Fibroblast of skin of right quadriceps (primary cell): ENCODE measurements at places on chromosomes 5 and 9.

GRCh38 chr9:129401623-129402370, 219.1 kb downstream of the C9orf50 start:
- peak; percentile 62 for DNase-seq

DNA sequence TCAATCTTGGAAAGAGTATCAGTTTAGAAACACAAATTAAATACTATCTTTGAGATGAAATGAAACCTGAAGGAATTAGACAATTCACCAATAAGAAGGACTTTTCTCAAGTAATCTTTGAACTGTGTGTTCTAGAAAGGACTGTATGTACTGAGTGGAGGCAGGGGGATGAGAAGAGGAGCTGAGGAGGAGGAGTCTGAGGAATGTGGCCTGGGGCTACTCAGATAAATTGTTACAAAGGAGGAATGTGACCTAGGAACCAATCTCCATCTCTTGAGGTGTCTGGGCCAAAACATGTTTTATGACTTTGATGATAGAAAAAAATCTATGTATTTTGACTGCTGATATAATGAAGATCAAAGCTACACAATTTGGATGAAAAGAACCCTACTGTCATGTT, 124.3 kb upstream of the ANKRD55 start:
- DNase-seq, result no peak

DNA sequence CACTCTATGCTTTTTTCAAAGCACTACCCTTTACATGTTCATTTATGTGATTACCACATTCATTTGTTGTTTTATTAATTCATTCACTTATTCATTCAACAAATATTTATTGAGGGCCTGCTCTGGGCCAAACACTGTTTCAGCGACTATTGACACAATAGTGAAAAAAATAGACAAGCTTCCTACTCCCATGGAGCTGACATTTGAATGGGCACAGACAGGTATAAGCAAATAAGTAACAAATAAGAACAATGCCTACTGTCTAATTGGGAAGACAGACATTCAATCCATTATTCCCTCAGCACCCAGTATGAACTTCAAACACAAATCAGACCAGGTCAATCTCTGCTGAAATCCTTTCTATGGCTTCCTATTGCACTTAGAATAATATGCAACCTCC, 156.9 kb upstream of the NR3C1 start:
- no peak for DNase-seq

DNA sequence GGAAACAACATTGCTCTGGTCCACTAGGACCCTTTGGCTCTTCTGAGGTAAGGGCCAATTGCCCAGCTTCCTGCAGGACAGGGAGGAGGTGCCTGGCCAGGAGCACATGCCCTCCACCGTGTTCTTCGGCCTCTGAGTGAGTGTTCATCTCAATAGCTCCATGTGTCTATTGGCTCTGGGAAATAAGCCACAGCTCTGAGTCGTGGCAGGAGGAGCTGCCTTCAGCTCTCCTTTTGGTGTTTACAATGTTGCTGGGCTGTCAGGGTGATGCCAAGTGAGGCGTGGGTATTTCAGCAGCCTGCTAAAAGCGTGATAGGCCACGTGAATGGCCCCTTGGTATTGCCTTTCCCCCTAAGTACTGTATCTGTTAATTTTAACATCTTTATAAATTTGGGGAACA, 26.6 kb downstream of the GADD45G start:
- no peak for DNase-seq

DNA sequence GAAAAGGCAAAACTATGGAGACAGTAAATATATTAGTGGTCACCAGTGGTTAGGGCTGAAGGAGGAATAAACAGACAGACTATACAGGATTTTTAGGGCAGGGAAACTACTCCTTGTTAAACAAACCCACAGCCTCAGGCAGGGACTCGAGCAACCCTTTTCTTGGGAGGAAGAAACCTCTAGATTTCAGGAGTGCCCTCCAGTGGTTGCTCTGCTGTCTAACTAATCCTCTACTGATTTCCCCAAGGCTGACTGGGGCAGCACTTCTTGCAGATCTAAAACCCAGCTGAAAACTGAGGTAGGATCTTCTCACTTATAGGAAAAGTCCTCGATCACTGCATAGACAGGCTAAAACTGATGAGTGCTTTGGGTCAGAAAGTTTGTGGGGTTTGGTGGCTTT, 176.8 kb downstream of the ISOC1 start:
- peak; percentile 11 for DNase-seq

DNA sequence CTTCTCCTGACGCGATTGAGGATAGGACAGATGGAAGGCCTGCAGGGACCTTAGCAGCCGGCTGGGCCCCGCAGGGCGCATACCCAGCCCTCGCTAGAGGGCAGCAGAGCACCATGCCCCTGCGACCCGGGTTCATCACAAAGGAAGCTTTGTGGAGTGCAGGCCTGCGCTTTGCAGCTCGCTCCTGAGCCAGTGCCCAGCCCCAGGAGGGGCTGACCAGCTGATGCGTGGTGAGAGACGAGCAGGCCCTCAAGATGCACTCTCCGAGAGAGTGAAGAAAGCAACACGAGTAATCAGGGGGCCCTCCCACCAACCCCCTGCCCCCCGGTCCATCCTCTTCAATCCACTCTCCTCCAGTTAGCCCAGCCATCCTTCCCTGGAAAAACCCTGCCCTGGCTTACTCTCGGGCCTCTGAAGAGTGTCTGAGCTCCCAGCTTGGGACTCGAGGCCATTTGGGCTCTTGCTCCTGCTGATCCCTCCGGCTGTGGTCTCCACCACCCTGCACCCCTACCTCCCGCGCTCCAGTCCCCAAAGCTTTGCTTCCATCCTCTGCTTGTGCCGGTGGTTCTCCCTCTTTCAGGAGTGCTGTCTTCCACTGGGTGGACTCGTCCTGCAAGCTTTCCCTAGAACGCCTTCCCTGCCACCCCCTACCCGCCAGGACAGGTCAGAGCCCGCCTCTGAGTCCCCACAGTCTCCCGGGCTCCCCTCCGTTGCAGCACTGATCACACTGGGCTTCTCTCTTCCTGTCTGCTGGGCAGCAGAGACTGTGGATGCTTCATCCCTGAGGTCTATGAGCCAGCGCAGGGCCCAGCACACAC, 9.1 kb upstream of the KIF12 start:
- peak; percentile 73 for DNase-seq

DNA sequence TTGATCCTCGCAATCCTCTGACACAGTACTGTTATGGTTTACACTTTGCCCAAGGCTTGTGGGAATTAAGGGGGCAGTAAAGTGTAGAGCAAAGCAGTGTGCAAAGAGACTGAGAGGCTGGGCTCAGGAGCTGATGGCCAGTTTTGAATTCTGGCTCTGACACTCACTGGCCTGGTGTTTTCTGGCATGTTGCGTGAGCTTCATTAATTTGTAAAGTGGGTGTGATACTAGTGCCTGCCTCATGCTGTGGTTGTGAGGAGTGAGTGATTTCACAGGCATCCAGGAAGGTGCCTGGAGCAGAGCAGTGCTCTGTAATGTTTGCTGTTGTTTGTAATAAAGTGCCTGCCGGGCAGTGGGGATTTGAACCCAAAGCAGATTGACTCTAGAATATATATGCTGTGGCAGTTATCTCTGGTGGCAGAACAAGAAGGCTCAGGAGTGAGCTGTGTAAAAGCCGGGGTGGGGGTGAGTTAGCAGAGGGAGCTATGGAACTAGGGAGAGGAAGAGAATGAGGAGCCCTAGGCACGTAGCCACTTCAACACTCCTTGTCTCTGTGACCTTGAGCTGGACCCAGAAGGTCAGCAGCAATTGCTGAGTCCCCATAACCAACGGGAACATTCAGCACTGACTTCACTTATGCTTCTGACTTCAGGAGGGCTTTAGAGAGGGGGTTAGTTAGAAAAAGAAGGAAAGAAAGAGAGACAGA, 108.5 kb downstream of the DOCK2 start:
- peak; percentile 77 for DNase-seq

DNA sequence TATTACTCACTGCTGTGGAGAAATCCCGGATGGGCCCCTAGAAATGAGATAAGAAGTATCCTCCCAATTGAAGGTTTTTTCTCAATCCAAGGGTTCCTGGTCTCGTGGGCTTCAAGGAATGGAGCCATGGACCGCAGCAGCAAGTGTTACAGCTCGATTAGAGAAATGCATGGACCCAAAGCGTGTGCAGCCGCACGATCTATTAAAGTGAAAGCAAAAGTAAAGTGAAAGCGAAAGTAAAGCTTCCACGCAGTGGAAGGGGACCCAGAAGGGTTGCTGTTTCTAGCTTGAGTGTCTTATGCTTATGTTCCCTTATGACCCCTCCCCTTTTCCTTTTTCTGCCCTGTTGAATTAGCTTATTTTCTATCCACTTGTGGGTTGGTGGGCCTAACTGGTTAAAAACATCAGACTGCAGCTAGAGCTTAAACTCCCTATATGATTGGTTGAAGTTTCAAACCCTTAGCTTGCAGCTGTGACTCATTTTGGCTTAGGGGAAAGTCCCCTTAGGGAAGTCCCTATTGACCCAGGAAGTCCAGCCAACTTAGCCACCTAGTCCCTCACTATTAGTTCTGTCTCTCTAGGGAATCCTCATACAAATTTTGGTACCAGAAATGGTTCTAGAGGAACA, 1111.8 kb downstream of the TAF11L14 start:
- peak; percentile 0 for DNase-seq

GRCh38 chr5:172816925-172817562, 17.0 kb upstream of the ERGIC1 start:
- peak; percentile 85 for DNase-seq

DNA sequence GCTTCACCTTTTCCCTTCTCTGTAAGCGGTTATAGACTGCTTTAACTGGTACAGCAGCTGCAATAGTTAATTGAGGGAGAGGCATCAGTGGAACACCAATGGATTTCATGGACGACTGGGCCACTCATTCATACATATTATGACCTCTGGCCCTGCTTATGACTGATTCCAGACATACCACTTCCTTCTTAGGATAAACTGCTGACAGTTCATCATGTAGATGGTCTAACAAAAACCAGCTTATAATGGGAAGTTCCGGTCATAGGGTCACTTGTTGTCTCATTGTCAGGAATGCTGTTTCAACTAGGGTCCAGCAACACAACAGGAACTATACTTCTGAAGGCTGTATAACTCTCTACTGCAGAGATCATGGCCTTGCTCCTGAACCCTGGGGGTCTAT, 265.2 kb upstream of the RASA1 start:
- DNase-seq, result no peak

- peak; percentile 89 for DNase-seq
Observed at GRCh38 chr5:114412510-114413171, 50.8 kb downstream of the KCNN2 start.

- DNase-seq, result no peak
Observed at GRCh38 chr9:72588336-72588735, 66.9 kb downstream of the TMC1 start.

DNA sequence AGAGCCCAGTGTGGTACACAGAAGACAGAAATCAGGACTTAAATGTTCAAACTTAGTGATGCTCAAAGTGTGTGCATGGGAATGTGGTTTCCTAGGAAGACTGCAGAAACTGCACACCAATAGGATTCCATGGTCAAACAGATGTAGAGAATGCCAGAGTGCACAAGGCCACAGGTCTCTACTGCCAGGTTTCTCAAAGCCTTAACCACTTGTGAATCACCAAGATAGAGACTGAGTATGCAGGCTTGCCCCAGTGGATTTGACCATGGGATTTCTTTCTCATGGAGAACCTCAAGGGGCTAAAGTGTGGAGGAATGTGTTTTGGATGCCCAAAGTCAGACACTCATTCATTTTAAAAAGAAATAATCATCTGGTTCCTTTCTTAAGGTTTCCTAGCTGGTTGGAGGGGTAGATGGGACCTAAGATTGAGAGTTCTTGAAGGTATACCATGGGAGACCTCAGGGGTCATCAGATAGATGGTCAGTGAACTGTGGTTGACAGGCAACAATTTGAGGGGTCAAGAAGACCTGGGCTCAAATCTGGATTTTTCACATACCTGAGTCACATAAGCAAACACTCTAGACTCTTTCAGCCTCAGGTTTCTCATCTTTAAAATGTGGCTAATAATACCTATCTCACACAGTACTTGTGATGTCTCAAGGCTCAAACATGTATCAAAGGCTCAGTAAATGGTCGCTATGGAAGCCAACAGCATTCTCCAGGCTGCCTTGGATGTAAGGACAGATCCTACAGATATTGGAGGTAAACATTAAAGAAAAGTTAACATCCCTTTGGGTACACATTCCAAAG, 81.1 kb downstream of the BOD1 start:
- no peak for DNase-seq

- DNase-seq, result no peak
Observed at GRCh38 chr9:34036625-34037024, 12.1 kb downstream of the UBAP2 start.

GRCh38 chr9:123484130-123484529, 128.1 kb downstream of the CRB2 start:
- DNase-seq, result no peak

GRCh38 chr5:143046314-143046713, 276.1 kb downstream of the ARHGAP26 start:
- DNase-seq, result no peak

GRCh38 chr9:129320575-129321285, 142.7 kb upstream of the IER5L start:
- DNase-seq, result peak; percentile 94

DNA sequence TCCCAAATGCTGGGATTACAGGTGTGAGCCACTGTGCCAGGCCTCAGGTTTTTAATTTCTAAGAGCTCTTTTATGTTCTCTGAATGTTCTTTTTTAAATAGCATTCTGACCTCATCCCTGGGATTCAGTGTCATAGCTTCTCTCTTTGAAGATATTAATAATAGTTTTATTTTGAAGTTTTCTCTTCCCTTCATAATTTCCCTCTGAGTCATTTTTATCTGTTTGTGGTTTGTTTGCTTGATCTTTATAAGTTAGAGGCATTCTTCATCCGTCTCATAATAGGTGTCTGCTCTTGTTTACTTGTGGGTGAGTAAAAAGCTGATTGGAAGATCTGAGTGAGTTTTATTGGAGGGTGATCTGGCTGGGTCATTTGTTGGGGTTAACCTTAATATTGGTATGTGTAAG, 12.5 kb upstream of the MAMDC2 start:
- no peak for DNase-seq

GRCh38 chr9:94827584-94828304, 101.2 kb downstream of the AOPEP start:
- DNase-seq, result no peak

- peak; percentile 95 for DNase-seq
Observed at GRCh38 chr5:9924614-9925013, 294.5 kb upstream of the TAS2R1 start.

DNA sequence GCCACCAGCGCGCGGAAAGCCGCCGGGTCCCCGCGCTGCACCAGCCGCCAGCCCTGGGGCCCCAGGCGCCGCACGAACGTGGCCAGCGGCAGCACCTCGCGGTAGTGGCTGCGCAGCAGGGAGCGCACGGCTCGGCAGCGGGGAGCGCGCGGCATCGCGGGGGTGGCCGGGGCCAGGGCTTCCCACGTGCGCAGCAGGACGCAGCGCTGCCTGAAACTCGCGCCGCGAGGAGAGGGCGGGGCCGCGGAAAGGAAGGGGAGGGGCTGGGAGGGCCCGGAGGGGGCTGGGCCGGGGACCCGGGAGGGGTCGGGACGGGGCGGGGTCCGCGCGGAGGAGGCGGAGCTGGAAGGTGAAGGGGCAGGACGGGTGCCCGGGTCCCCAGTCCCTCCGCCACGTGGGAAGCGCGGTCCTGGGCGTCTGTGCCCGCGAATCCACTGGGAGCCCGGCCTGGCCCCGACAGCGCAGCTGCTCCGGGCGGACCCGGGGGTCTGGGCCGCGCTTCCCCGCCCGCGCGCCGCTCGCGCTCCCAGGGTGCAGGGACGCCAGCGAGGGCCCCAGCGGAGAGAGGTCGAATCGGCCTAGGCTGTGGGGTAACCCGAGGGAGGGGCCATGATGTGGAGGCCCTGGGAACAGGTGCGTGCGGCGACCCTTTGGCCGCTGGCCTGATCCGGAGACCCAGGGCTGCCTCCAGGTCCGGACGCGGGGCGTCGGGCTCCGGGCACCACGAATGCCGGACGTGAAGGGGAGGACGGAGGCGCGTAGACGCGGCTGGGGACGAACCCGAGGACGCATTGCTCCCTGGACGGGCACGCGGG, at the start of gene TERT:
TSS of gene TERT (minus strand) at position 234 of the 815 bp plus-strand sequence. CDS start at position 155, 79 bp downstream.
- no peak for DNase-seq
